ENCODE measurements at places on chromosomes 1 and 21.

DNA sequence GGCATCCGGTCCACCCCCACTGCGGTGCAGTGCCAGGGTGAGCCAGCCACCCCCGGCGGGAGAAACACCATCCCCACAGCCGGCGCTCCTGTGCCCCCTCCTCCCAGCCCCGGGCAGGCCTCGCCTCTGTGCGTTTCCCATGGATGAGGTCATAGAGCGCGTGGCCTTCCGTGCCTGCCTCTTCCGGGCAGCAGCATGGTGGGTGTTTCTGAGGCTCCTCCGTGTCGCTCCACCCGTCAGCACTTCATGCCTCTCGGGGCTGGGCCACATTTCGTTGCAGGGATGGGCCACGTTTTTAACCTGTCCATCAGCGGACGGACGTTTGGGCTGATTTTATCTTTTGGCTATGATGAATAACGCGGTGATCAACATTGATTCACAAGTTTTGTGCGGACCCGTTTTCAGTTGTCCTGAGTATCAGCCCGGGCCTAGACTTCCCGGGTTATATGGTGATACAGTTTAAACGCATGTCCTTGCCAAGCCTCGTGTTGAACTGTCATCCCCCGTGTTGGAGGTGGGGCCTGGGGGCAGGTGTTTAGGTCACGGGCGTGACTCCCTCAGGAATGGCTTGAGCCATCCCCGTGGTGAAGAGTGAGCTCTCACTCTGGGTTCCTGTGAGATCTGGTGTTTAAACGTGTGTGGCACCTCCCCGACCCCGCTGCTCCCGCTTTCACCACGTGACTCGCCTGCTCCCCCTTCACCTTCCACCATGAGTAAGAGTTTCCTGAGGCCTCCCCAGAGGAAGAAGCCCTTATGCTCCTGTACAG is 64.8 kb downstream of the SLX9 start:
- DNase-seq, result no peak

DNA sequence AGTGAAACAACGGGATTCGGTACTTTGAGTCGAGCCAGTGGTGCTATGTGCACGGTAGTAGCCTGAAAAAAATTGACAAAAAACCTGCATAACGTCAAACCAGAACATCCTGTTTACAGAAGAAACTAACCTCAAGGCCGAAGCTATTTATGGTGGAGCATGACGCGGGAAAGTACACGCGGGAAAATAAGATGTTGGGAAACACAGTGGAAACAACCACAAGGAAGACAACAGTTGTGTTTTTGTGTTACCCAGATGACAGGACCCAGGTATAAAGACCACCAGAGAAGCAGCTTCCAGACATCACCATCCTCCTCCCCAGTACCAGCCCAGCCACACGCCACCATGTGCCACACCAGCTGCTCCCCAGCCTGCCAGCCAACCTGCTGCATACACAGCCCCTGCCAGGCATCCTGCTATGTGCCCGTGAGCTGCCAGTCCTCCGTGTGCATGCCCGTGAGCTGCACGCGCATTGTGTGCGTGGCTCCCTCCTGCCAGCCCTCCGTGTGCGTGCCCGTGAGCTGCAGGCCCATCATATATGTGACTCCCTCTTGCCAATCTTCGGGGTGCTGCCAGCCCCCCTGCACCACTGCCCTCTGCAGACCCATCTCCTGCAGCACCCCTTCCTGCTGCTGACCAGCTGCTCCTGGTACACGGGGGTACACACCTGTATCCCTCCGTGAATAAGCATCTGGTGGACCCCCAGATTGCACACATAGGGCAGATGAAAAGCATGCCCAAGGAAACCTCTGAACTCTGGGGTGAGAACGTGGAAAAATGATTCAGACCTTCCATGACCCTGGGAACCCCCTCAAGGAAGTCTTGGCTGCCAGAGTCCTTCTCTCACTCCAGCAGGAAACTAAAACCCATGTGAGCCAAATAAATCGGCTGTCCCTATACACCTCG is at the start of gene KRTAP12-3:
KRTAP12-3 (plus strand) TSS at position 298 of the 906 bp plus-strand sequence; CDS start at position 346, 48 bp downstream.
- DNase-seq, result peak; percentile 87

GRCh38 chr1:167605576-167605975 is 24.5 kb upstream of the RCSD1 start:
- no peak for DNase-seq

- no peak for DNase-seq
Measured at GRCh38 chr1:147652306-147652705, 18.0 kb downstream of the ACP6 start.

DNA sequence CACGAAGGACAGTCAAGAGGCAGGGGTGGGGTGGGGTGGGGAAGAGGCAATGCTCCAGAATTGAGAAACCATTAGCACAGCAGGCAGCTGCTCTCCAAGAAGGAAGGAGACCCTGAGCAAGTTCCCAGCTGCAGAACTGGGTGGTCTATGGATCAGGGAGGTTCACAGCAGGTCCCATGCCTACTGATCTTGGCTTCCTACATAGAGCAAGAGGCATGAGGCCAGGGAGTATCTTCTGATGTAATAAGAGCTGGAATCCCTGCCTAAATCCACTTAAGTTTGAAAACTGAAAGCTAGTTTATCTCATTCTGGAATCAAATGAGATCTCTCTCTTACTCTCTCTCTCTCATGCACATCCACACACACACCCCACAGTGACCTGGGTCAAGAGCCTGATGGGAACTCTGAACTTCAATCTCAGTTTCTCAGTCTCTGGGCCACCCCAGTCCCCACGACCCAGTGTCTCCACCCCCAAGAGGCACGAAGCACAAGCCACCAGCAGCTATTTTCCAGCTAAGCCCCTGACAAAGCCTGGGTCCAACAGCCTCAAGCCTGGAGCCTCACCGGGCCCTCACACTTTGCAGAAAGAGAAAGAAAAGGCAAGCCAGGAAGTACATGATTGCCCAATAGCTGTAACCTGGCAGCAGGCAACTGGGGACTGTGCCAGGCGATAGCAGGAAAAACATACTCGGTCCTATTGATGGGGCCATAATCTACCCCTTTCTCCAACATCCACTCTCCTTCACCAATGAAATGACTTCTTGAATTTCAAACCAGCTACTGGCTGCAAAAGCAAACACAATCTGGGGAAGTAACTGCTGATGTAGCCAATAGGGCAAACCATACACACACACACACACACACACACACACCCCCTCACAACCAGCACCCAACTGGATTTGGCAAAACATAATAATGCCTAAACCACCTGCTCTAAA is 2.2 kb downstream of the NUAK2 start:
- peak; percentile 45 for DNase-seq

GRCh38 chr21:26655460-26655859 is 82.4 kb upstream of the CYYR1 start:
- DNase-seq, result no peak

- DNase-seq, result no peak
Measured at GRCh38 chr1:156709031-156709430, 3.6 kb upstream of the CRABP2 start.

GRCh38 chr1:180228648-180229482 is 1.2 kb upstream of the LHX4 start:
- DNase-seq, result no peak

DNA sequence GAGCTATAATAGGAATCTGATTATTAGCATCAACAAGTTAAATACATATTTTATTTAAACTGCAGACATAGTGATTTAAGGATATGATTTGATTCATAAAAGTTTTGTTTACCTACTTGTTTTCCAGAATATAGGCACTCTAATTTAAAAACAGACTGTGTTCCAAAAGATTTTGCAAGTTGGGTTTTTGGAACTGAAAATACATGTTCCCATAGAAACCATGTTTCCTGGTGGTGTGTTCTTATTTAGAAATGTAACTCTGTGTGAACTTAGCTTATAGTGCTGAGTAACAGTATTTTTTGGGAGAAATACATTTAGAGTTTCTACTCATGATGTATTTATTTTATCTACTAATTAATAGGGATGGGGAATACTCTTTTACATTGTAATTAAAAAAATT is 21.8 kb downstream of the USP25 start:
- DNase-seq, result no peak

GRCh38 chr1:202150602-202151001 is 6.1 kb upstream of the ARL8A start:
- no peak for DNase-seq

- no peak for DNase-seq
Measured at GRCh38 chr1:21318714-21319159, 28.5 kb upstream of the ECE1 start.

DNA sequence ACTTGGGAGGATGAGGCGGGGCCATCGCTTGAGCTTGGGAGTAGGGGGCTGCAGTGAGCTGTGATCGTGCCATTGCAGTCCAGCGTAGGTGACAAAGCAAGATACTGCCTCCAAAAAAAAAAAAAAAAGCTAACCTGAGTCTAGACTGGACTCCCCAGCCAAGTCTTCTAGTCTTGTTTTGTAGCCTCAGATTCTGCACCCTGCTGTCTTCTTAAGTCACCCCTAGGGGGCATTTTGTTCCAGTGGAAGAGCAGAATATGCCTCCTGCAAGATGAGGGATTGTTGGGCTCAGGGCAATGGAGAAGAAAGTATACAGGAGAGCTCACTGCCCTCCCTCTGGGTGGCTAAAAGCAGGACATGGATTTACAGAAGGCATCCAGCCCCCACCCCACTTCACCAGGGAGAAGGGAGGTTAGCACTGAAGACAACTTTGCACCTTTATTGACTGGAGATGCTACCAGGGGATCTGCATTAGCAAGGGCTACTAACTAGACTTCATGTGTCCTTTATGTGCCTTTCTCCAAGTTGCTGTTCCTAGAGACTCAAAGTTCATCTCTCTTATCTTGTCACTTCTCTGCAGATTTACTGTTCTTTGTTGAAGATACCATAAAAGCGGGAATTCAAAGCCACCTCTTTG is 15.3 kb upstream of the RNF187 start:
- DNase-seq, result peak; percentile 41

- no peak for DNase-seq
Measured at GRCh38 chr1:94259635-94260289, 22.4 kb upstream of the ARHGAP29 start.

DNA sequence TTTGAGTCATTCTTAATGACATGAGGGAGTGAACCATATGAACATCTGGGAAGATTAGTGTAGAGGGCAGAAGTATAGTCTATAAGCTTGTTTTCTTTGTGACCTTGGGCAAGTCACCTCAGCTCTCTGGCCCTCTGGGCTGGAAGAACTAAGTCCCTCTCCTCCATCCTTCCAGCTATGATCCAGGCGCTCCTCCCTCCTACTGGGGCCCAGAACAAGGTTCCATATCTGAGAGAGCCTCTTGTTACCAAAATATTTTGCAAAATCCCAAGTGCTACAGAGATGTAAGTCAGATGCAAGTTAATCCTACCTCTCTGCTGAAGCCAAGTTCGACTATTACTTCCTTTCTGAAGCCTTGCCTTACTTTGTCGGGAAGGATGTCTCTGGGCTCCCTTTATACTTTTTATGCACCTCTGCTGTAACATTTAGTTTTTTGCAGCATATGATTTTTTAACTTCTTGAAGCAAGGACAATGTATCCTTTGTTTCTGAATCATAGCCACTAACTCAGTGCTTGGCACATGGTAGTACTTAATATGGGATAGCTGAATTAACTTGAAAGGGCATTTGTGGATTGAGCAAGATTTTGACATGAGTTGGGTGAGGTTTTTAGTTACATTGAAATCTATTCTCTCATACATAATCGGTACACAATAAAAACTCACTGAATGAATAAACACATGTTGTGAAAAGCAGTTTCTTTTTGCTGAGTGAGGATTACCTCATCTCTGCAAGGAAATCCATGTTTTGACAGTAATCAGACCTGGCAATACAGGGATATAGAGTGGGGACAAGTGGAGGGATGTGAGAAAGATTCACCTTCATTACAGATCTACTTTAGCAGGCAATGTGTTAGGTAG is 54.7 kb upstream of the BEND5 start:
- no peak for DNase-seq

DNA sequence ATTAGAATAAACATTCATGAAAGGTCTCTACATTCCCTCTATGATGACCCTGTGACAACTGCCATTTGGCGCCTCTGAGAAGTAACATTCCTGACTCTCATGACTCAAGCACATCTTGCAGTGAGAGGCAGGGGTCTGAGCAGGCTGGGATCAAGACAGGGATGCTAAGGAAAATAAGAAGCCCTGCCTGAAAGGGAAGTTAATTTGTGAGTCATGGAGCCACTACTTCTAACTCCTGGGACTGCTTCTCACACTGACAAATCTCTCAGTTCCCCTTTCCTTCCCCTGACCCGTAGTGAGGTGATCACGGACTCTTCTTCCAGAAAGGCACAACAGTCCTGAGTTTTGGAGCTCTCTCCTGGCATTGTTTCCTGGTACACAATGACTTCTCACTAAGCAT is 231.9 kb downstream of the TNR start:
- DNase-seq, result no peak

DNA sequence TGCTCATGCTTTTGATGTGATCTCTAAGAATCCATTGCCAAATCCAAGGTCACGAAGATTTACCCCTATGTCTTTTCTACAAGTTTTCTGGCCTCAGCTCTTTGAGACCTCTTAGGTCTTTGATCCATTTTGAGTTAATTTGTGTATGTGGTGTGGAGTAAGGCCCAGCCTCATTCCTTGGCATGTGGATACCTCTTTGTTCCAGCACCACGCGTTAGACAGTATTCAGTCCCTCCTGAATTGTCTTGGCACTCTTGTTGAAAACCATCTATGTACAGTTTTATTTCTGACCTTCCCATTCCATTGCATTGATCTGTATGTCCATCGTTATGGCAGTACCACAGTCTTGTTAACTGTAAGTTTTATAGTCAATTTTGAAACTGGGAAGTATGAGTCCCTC is 8.0 kb upstream of the FTCD start:
- DNase-seq, result no peak

DNA sequence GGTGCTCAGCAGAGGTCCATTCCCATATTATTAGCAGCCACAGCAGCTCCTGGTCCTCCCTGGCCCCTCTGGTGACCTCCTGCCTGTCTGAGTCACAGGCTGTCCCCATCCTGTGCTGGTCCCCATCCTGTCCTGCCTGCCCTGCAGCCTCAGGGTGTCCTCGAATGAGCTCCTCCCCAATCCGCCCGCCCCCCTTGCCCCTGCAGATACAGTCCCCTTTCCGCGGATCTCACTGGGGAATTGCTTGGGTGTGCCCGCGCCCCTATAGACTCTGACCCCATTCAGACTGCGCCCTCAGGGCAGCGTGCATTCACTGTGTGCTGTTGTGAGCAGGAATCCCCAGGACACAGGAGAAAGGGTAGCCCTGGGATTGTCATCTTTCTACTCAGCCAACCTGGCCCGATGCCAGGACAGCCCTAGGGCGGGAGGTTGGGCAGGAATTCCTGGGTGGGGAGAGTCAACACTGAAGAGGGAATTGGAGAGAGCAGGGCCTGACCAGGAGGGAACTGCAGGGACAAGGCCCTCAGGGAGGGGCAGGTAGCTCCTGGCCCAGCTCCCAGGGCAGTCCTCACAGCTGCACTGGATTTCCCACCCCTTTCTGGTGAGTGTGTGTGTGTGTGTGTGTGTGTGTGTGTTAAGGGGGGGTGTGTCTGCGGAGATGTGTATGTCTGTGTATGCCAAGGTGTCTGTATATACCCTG is 1.1 kb upstream of the GUCA2A start:
- DNase-seq, result no peak

DNA sequence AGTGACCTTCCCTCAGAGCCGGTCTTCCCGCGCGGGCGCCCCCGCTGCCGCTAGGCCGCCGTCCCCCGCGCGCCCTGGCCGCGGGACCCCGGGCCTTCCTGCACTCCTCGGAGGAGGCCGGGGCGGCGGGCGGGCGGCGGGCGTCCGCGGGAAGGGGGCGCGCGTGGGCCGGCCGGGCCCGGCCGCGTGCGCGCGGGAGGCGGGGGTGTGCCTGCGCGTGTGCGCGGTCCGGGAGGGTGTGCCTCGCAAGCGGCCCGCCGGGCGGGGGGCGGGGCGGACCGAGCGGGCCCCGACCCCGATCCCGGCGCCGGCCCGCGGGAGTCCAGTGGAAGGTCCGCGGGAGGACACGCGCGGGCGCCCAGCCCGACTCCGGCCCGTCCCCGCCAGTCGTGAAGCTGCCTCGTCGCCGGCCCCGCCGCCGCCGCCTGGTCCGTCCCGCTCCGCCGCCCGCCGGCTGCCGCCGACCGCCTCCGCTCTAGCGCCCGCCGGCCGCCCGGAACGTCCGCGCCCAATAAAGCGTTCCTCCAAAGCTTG is 438 bp downstream of the MRPS6 start:
- DNase-seq, result no peak

Data from CD4-positive, alpha-beta memory T cell (primary cell).